Amygdala (tissue), 56 donors: ENCODE measurements at places on chromosomes 3 and 15.

GRCh38 chr15:49982584-49982983, 136.4 kb downstream of the ATP8B4 start:
- no peak for DNase-seq

DNA sequence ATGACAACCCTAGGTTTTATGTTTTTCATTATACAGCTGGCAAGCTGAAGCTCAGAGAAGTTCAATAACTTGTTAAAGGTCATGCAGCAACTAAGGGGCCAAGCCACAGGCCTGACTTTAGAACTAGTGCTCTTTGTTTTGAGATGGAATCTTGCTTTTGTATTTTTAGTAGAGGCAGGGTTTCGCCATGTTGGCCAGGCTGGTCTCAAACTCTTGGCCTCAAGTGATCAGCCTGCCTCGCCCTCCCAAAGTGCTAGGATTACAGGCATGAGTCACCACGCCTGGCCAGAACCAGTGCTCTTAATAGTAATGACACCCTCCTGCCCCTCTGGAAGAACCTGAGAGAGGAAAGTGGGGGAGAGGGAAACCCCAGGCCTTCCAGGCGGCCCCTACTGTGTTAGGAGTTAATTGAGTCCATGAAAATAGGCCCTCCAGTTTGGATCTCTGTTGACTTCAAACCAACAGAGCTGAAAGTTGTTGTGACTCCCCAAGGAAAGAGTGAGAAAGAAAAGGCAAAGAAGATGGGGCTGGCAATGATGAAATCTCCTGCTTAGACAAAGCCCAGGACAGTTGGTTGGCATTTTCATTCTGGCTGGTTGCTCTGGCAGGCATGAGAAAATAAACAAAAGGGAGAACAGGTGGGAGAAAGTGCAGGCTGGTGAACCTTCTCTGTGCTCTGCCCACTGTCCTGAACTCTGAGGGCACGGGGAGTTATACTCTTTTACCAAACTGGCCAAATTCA, 3.6 kb upstream of the PRRT3 start:
- no peak for DNase-seq

- DNase-seq = no peak
These were observed 3.1 kb upstream of the BHLHE40 start for GRCh38 chr3:4976109-4976508.

GRCh38 chr3:131739211-131739610, 236.4 kb upstream of the MRPL3 start:
- no peak for DNase-seq

- no peak for DNase-seq
These were observed 668 bp downstream of the THRB start for GRCh38 chr3:24493746-24494617.

GRCh38 chr3:197730200-197730599, 6.5 kb downstream of the RUBCN start:
- no peak for DNase-seq
